ENCODE measurements at places on chromosomes 2 and 18.

DNA sequence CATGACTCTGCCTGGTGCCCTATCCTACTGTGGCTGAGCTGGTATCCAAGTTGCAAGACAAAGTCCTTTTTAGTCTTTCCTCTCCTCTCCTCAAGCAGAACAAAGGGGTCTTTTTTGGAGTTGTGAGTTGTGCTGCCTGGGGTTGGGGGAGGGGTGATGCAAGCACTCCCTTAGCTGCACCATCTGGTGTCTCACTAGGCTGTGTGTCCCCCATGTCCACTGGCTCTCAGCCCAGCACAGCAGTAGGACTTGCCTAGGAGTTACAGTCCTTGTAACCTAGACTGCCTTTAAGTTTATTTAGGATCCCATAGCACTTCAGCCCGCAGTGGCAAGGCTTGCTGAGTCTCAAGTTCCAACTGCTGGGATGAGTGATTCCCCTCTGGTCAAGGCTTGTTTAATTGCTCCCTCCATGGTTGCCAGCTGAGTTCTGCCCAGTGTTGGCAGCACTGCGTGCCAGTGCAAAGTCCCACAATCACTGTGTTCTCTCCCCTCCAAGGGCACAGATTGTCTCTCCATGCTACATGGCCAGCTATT, 13.2 kb upstream of the ILKAP start:
- DNase-seq = no peak

GRCh38 chr2:237238249-237238648, 152.6 kb downstream of the COPS8 start:
- DNase-seq = no peak

GRCh38 chr2:132401326-132401725, 15.3 kb upstream of the GPR39 start:
- DNase-seq = no peak

- no peak for DNase-seq
These were observed 84.5 kb downstream of the POU3F3 start for GRCh38 chr2:104938231-104938941.

DNA sequence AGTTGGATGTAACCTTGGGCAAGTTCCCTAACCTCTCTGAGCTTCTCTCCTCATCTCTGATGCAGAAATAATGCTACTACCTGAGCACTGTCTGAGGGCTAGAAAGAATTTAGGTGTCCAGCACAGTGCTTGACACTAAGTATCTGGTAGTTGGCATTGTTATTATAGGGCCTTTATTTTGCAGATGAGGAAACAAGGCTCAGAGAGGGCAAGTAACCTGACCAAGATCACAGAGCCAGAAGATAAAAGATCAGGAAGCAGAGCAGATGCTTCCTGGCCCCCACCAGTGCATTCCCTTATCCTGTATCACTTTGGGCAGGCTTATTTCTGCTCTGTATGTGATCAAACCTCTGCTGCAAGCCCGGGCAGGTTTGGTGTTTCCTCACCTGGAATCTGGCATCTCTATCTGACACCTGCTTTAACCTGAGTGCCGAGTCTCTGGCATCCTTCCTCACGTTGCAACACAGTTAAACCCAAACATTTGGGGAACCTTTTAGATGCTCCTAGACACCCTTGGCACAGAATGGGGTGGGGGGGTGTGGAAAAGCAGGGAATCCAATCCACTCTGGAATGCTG, 69.9 kb downstream of the PLB1 start:
- no peak for DNase-seq

DNA sequence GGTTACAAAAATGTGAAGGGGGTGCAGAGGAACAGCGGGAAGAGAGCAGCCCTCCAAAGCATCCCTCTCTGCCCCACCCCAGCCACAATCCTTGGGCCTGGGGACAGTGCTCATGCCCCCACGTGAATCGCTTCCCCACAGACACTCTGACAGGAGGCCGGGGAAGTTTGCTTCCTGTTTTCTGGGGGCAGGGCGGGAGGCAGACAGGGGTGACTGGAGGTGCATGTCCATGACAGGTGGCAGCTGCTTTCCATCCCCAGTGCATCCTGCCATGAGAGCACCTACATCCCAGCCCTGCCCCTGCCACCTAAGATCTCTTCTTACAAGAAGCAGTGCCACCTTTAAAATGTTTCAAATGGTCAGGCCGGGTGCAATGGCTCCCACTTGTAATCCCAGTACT, 47.2 kb upstream of the UBE2F start:
- no peak for DNase-seq

- no peak for DNase-seq
These were observed 22.9 kb upstream of the NCKAP5 start for GRCh38 chr2:133591164-133591563.

GRCh38 chr2:47310801-47311560, 92.0 kb upstream of the MSH2 start:
- no peak for DNase-seq

GRCh38 chr2:7467782-7468447, 550.7 kb downstream of the RNF144A start:
- no peak for DNase-seq

DNA sequence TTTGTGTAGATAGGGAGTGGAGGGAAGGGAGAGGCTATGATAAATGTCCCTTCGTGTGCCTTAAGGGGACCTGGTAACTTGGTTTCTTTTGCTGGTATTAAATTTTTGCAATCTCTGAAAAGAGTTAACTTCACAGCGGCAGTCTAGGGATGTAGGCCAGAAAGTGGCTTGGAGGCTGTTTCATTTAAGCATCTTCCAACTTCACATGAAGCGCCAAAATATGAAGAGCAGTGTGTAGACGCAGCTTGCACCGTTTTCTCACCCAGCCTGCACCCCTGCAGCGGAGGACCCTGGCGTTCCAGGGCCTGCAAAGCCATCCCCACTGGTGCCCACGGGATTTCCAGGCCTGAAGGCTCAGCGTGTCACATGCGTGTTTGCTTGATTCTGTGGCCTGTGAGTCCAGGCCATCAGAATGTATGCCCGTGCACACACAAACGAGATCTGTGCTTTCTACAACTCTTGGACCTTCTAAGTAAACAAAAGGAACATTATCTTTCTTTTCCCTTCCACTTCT, 87.2 kb upstream of the EPB41L3 start:
- DNase-seq = no peak

GRCh38 chr2:63861220-63861822, 19.6 kb downstream of the UGP2 start:
- DNase-seq = no peak

DNA sequence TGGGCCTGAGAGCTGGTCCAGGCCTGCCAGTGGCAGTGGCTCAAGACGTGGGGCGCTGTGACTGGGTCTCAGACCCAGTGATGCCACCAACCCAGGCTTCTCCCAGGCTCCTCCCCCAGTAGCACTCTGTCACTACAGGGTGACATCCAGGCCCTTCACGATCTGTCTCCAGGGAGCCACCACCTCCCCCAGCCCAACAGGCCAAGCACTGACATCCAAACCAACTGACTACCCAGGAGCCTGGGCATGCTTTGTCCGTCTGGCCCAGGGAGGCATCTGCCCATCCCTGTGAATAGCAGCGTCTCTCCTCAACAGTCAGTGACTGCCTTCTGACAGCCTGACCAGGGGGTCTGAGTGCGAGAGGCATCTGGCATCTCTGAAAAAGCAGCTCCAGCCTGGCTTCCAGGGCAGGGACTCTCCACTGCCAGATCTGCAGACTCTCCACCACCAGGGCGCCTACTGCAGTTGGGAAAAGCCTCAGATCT, 13.0 kb downstream of the TEX44 start:
- no peak for DNase-seq

DNA sequence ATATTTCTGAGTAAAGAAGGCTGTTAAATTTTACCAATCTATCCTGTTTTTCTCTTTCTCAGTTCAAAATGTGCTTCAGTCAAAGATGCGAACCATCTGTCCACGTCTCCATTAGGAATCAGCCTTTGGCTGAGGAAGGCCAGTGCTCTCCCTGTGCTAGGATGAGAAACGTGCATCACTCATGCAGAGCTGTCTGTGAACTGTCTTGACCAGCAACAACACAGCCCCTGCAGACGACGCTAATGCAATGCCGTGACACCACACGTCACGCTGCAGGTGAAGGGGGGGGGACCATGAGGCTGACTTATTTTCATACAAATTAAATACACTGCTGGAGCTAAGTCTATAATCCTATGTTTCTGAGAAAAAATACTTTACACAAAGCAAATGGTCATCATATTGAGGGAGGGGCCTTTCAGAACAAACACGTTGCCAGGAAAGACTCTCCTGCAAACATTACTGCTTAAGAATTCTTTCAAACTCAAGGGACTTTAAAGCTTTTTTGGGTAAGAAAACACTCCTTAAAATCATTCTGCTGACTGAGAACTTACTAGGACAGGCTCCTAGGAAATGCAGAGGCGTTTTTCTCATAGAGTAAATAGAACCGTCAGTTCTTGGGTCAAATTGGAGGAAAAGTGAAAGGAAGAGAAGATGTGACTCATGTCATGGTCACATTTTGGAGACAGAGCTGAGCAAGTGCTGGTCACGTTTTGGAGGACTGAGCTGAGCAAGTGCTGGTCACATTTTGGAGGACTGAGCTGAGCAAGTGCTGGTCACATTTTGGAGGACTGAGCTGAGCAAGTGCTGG, 97.0 kb downstream of the MBP start:
- no peak for DNase-seq

GRCh38 chr2:32836933-32837332, 109.8 kb upstream of the LTBP1 start:
- no peak for DNase-seq

- no peak for DNase-seq
These were observed 1.6 kb upstream of the RIOK3 start for GRCh38 chr18:23451491-23451890.

DNA sequence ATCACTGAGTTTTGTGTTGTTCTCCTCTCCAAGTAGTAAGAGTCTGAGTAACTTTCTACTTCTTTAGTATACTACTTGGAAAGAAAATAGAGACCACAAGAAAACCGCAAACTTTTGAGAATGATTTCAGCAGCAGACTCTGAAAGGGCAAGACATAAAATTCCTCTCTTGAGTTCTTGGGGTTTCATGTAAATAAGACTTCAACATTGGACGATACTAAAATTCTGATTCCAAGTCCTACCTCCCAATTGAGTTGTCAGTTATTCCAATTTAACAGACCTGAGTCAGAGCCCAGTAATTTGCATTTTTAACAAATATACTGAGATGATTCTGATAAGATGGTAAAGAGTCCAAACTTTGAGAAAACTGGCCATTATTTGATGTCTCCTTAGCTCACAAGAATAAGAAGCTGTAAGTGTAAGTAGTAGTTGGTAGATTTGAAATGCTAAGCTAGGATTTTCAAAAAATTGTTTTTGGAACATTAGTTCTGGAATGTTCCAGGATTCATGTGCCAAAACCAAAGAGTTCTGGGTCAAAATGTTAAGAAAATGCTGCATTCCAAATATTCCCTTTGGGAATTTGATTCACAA, 261.6 kb upstream of the SPOPL start:
- DNase-seq = peak; percentile 49

DNA sequence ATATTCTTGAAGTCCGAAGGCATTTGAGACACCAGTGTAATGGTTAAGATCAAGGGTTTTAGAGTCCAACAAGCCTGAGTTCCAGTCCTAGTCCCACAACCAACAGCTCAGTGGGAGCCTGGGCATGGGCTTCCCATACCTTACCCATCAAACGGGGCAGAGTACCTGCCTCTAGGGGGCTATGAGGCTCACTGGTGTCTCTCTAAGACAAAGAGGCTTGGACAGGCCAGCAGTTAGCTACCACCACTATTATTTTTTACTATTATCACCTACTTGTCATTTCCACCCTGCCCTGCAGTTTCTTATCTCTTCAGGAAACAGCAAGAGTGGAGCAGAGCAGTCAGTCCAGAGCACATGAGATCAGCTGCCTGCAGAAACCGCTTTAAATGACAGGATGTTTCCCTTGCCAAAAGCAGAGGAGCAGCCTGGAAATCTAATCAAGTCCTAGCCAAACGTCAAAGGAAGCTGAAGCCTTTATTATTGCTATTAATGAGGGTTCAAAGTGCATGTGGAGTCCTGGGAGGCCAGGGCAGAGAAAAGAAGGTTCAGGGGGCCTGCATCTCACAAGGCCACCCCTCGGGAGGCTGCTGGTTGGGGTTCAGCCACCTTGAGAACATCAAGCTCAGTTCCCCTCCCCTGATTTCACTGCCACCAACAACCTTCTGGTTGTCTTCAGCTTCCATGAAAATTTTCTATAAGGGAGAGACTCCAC, 66.6 kb downstream of the STPG4 start:
- DNase-seq = no peak

DNA sequence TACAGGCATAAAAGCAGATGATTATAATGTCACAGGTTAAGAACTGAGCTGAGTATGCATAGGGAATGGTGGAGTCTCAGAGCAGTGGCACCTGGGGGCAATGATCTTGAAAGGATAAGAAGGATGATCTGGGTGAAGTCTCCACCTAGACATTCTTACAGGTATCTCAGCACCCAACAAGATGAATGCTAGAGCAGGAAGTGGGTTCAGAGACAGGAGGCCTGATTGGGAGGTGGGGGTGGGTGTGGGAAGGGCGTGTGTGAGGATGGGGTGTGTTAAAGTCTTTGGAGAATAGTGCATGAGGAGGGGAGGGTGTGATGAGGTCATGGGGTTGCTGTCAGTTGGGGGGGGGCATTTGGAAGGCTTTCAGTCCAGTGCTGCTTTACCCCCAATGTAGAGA, 78.8 kb upstream of the UPP2 start:
- no peak for DNase-seq

DNA sequence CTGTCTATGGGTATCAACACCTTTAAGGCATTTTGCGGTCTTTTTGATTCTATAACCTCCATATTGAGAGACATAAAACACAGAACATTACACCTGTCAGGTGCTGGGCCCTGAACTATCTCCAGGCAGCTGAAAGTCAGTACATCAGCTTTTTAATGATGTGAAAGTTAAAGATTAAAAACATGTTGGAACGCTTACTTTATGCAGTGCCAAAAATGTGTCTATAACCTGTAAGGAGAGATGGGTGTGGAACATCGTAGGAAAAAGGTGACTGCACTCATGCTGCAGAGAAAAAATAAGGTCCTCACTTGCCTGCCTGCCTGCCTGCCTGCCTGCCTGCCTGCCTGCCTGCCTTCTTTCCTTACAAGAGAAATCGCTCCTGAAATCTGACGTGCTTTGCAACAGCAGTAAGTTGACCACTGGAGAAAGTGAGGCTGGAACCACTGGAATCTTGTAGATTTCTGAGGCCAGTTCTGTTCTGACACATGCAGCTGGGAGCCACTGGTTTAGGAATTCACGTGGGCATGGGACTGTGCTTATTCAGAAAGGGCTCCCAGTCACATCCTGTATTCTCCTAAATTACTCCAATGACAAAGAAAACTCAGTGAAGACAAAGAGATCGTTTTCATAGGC, 34.1 kb downstream of the BCL11A start:
- DNase-seq = no peak

DNA sequence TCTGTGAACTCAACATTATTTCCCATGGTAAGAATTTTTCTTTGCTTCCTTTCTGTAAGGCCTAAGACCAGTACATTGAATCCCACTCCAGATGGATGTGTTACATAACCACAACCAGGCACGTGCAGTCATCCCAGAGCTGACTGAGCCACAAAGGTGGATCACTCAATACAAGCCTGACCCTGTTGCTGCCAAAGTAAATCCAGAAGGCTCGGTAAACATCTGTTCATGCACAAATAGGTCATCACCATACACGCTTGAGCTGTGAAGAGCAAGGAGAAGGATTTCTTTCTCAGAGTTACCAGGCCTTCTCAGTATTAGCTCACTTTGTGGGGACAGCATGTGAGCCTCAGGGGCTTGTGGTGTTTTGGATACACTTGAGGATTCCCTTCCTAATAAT, 791.4 kb upstream of the FANCL start:
- no peak for DNase-seq

GRCh38 chr2:46142546-46143428, 154.4 kb upstream of the EPAS1 start:
- no peak for DNase-seq

- DNase-seq = peak; percentile 100
These were observed 92.7 kb upstream of the KLF7 start for GRCh38 chr2:207258263-207258991.

All from skeletal muscle cell (primary cell).